ENCODE measurements at places on chromosomes 16 and 17.

GRCh38 chr17:61247439-61247838 lies 152.2 kb upstream of the TBX2 start:
- no peak for DNase-seq

GRCh38 chr16:85526185-85526974 lies 86.7 kb upstream of the GSE1 start:
- DNase-seq, result no peak

DNA sequence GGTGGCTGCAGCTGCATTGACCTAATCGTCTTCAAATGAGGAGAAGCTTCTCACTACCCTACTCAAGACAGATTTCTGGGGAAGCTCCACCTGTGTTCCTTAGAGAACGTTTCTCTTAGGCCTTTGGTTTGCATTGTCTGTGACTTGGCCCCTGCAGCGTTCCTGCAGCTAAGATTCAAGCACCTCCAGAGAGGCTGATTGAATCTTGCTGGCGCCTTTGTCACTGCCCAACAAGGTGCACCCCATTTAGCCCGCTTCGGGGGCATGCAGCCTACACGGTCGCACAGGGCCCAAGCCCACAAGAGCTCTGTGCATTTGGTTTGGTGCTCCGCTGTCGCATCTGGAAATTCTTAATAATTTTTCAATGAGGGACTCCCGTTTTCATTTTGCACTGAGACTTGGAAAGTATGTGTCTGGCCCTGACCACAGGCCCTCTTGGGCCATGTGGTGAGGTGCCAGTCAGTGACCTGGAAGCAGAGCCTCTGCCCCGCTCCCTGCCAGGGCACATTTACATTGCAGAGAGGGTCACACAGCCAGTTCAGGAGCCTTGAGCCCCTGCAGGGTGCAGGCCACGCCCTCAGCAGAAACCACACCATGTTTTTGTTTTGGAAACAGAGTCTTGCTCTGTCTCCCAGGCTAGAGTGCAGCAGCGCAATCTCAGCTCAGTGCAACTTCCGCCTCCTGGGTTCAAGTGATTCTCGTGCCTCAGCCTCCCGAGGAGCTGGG lies 51.1 kb upstream of the CACNG5 start:
- DNase-seq, result no peak

GRCh38 chr16:84881702-84882521 lies 62.1 kb downstream of the CRISPLD2 start:
- peak; percentile 88 for DNase-seq

DNA sequence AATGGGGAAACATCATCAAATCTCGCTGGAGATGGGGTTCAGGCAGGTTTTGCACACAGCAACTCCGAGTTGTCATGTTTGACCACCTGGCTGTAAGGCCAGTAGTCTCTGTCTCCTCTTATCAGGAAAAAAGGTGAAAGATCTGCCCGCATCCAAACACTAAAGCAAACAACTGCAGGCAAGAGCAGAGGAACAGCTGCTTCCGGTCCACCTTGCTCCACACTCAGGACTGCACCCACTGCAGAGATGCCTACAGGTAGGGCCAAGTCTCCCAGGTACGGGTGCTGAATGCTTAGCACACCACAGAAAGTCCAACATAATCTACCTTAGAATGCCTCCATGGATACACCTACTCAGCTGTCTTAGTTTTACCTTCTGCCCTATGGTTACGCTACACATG lies 7.3 kb downstream of the TEX2 start:
- no peak for DNase-seq

GRCh38 chr16:22353191-22353919 lies 21.1 kb downstream of the CDR2 start:
- peak; percentile 64 for DNase-seq

GRCh38 chr16:48885471-48885870 lies 275.5 kb upstream of the N4BP1 start:
- no peak for DNase-seq

DNA sequence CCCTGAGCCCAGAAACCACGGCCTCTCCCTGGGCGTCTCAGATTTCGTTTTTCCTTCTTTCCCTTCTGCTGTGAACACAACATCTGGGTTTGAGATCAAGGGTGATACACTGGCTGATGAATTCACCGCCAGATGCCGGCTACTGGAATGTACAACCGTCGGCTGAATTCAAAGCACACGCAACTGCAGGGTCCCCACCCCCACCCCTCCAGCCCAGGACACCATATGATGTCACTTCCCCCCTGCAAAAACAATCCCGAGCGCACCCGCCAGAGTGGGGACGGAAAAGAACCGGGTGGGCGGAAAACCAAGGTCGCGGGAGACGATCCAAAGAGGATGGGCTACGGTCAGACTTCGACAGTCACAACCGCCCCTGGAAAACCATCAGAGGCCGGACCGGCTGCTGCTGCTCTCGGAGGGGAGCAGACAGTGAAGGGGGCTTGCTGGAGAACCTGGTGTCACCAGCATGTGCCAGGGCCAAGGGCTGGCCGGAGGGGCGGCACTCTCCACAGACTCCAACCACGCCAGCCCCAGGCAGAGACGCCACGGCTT lies 23.3 kb downstream of the CEP295NL start:
- no peak for DNase-seq

DNA sequence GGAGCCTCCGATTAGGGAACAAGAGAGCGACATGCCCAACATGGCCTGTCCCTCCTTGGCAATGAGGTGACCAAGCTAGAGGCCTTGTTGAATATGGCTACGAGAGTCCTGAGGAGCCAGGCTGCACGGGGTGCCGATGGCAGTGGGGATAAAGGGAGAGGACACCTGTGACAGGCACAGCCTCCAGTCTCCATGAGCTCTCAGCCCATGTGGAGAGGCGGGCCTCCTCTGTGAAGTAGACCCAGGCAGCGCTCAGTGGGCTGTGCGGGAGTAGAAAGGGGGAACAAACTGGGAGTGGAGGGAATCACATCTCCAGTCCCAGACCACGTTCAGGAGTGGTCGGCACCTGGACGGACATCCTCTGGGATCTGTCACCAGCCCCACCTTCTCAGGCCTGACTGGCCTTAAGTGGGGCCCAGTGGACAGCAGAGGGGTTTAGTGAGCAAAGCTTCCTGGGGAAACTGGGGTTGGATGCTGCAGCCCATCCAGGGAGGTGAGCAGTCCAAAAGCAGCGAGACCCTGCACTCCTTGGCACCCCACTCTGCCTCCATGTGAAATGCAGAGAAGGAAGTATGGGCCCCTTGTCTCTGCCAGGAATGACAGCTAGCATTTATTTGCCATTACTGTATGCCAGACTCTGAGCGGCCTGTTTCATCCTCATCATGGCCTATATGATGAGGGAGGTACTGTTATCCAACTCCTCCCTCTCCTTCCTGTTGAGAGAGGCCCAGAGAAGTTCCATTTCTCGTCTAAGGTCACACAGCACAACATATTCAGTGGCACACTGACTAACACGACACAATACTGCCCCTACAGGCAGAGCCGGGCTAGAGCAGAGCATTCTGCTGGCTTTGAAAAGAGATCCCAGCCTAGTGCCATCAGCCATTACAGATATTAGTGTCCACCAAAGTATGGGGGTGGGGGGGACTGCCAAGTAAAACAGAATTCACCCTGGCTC lies 4.5 kb upstream of the TMEM92 start:
- peak; percentile 58 for DNase-seq

DNA sequence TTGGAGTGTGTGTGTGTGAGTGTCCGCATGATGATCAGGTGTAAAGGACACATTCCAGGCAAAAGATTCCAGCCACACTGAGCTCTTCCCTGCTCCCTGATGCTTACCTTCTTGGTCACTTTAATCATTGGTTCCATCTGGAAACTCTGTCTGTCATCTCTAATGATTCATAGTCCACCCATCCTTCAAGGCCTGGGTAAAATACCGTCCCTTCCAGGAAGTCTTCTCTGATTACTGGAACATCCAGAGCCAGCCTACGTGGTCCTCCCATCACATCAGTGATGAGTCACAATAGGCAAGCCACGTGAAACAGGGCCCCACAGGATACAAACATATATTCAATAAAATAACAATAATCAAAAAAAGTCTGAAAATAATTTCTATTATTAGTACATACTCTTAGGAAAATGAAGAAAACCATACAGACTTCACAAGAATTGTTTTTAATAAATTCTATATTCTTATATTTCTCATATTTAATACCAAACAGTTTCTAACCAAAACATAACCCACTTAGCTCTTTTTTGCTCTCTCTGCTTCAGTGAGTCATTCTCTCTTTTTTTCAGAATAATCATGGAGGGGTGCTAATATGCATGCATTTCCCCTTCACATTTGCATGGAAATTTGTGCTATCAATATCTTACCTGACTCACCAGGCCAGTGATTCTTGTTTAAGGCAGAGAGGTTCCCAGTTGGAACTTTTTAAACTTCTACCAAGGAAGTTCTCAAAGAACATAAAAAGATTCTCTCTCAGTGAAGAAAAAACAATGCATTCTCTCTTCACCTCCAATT lies 263.2 kb downstream of the TOX3 start:
- peak; percentile 5 for DNase-seq

DNA sequence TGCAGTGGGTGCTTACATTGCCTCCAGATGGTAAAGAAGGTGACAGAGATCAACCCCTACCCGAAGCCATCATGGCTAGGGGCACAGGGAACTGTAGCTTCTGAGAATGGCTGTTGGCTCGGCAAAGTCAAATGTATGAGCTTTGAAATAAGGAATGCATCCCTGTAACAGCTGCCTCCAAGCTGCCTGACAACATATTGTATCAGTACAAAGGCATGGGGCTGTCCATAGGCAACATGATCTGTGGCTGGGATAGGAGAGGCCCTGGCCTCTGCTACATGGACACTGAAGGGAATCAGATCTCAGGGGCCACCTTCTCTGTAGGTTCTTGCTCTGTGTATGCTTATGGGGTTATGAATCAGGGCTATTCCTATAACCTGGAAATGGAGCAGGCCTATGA lies 119.2 kb upstream of the NETO2 start:
- DNase-seq, result no peak
